Activated CD4-positive, alpha-beta T cell treated with anti-CD3 and anti-CD28 coated beads for 48 hours (primary cell): ENCODE measurements at places on chromosomes 16 and 17.
A peak's percentile ranks its signal among the peaks of the same experiment; 100 is the strongest.

DNA sequence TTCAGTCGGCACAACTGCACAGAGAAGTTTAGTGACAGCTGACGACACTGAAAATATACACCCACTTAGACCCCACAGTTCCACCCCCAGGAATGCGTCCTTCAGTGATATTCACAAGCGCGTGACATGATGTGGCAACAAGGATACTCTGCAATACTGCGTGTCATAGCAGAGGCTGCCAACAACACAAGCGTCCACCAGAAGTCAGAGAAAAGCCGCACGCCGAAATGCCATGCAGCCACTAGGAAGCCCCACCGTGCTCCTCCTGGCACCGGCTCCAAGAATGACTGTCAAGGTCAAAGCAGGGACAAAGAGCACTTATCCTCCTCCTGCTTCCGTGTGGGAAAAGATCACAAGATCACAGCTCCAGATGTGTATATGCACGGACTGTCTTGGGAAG is 3.5 kb downstream of the ATP2A3 start:
- no peak for DNase-seq

- DNase-seq: no peak
These were observed 1.4 kb downstream of the PLCD3 start for GRCh38 chr17:45130681-45131615.

DNA sequence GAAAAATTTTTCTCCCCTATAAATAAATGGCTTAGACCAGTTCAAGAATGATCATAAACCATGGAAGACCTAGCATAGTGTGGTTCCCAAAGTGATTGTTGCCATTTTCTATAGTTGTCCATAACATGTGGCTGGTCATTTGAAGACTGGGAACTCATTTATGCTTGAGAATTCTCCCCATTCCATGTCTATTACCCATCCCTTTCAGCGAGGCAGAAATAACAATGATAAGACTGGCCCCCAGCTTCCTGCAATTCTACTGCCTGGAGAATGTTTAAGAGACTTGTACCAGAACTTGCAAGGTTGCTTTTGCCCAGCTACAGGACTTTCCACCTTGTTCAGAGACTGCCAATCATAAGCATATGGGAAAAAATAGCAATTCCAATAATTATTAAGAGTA is 146.5 kb upstream of the CDH11 start:
- DNase-seq: no peak

GRCh38 chr16:20853143-20853542 is 46.8 kb downstream of the REXO5 start:
- no peak for DNase-seq

- no peak for DNase-seq
These were observed 16.0 kb downstream of the C17orf100 start for GRCh38 chr17:6667516-6667915.

GRCh38 chr17:36089888-36090836 is at the start of gene CCL3:
Gene CCL3, minus strand, starts transcription at chr17:36090143. Its CDS starts 85 bp downstream, at chr17:36090058.
- DNase-seq: peak; percentile 61

- no peak for DNase-seq
These were observed 96.7 kb downstream of the AATF start for GRCh38 chr17:37045351-37045922.

DNA sequence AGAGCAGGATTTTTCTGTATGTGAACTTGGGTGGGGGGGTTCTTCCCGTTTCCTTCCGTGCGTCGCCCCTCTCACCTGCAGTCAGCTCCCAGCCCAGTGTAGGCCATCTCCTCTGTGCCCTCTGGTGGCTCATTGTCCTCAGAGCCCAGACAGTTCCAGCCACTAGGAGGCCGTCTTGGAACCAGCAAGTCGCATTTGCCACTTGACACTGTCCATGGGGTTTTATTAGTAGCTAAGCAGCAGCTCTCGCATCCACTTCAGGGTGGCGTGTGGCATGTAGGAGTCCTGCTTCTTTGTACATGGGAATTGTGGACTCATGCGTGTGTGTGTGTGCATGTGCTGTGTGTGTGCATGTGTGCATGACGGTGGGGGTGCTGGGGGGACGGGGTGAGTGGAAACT is 74.0 kb downstream of the SEC14L1 start:
- DNase-seq: peak; percentile 15

GRCh38 chr17:75124819-75125162 is 6.8 kb downstream of the NT5C start:
- no peak for DNase-seq

- DNase-seq: peak; percentile 78
These were observed 26.5 kb upstream of the NF1 start for GRCh38 chr17:31068291-31068690.

GRCh38 chr17:8480011-8480976 is 44.6 kb downstream of the NDEL1 start:
- DNase-seq: no peak

DNA sequence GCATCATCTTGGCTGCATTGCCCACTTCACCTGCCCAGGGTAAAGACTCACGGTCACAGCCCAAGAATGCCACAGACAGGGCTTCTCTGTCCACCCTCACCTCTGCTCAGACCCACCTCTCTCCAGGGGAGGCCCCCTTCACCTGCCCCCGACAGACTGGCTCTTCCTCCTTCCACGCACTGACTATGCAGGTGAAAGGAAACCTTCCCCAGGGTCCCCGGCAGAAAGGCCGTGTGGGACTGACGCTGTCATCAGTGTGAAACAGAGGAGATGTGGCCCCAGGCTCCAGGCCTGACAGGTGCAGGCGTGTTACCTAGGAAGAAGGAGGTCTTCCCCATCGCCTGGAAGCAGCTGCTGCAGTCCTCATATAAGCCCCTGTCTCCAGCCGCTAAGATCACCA is 9.3 kb upstream of the ROGDI start:
- no peak for DNase-seq

GRCh38 chr17:77327566-77328464 is 187.0 kb downstream of the SEC14L1 start:
- DNase-seq: no peak

DNA sequence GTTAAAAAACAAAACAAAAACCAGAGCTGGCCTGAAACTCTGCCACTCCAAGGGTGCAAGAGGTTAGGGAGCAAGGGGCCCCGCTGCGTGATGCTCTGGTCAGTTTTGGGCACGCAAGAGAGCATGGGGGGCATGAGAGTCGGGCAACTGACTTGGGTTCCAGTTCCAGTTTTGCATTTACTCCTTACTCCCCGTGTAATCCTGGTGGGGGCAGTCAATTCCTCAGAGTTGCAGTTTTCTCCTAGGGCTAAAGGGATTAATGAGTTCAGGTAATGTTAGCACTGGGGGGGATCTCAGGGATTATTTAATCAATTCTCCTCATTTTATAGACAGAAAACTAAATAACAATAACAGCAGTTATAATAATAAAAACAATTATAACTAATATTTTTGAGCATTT is 72.9 kb upstream of the PMFBP1 start:
- no peak for DNase-seq

DNA sequence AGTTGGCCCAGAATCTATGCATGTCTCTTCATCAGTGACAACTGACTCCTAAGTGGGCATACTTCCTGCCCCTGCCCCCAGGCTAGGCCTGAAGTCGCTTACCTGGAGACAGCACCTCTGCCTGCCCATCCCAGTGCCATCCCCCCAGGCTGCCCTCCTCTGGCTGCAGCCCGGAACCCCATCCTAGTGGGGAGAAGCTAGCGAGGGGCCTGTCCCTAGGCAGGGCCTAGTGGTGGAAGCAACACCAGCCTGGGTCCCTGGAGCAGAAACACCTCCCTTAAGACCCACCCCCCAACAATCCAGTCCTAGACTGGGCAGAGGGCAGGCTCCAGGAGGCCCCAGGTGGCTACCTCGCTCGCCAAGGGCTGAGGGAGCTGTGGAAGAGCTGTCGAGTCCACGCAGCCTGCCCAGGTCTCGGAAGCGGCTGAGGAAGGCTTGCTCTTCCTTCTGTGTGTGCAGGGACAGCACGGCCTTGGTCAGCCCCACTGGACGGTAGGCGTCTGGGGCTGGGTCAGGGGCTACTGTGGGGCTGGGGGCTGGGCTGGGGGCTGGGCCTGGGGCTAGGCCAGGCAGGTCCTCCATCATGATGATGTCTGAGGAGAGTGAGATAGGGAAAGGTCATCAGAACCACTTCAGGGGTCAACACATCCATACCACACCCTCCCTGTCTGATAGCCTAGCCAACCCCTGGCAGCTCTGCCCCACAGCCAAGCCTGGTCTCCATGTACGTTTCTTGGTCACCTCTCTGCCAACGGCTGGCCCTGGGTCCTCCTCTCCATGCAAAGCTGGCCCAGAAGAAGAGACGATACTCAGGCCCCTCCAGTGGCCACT is 7.6 kb downstream of the PER1 start:
- no peak for DNase-seq

GRCh38 chr17:18235743-18236256 is 10.4 kb downstream of the LLGL1 start:
- peak; percentile 65 for DNase-seq

- DNase-seq: no peak
These were observed 3.2 kb downstream of the ARHGAP17 start for GRCh38 chr16:25011891-25012514.

DNA sequence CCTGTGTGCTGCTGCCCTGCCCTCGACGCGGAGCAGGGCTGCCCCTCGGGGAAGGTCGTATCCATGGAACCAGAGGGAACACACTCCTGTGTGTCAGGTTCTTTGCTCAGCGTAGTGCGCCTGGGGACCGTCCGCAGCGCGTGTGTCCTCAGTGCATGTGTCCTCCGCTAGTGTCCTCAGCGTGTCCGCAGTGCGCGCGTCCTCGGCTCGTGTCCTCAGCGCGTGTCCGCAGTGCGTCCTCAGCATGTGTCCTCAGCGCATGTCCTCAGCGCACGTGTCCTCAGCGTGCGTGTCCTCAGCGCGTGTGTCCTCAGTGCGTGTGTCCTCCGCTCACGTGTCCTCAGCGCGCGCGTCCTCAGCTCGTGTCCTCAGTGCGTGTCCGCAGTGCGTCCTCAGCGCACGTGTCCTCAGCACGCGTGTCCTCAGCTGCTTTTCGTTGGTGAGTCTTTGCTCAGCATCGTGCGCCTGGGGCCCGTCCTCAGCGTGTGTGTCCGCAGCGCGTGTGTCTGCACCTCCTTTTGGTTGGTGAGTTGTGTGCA is 59.2 kb upstream of the ZNF750 start:
- no peak for DNase-seq

DNA sequence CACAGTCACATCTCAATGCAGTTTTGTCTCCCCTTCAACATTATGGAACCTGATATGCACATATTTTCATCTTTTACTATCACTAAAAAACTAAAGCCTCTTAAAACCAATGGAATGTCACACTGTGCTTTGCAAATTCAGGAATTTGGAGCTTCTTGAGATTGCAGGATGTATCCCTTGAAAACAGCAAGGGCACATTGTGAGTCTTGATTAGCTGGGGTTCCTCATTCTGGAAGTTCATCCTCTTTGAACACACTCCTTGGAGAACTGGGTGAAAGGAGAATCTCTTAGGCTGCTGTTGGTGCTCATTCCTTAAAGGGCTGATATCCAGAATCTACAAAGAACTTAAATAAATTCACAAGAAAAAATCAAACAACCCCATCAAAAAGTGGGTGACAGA is 21.1 kb upstream of the MYOCD start:
- DNase-seq: no peak

- DNase-seq: no peak
These were observed 102.8 kb downstream of the XYLT1 start for GRCh38 chr16:17367923-17368322.

DNA sequence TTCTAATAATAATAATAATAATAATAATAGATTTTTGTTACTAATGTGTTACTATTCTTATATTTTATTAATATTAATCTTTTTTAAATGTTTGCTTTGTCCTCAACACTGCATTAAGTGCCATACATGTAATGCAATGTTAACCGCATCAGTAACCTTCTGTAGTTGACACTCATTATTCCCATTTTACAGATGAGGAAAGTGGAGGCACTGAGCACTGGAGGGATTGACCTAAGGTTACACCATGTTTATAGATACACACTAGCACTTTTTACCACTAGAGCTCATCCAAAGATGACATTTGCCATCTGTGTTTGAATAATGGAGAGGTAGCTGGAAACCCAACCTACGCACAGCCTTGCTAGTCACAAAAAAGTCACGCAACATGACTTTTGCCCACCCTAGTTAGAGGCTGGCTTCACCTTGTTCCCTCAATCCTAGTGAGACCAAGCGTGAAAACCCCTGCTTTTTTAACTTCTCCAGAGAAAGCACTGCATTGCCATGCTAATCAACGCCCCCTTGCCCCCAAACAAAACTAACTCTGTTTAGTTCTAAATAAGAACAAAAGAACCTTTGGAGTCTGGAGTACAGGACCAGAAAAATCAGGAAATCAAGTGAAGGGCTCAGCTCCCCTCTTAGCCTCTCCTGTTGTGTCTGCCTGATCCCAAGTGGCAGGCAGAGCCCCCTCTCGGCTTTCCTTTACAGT is 2.3 kb downstream of the ARSG start:
- DNase-seq: no peak

DNA sequence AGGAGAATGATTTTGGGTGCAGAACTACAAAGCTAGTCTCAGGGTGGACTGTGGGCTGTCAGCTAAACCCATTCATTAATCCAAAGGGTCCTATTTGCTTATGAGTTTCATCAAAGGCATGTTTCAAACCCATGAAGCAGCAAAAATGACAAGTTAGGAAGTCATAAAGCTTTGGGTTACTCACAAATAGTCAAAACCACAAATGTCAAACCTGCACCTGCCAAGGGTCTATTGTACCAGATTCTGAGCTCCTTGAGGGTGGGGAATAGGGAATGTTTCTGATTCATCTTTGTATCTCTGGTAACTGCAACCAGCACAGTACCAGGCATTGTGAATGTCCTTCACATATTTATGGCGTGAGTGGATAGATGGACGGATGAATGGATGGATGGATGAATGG is 317.7 kb downstream of the MAF start:
- DNase-seq: no peak

DNA sequence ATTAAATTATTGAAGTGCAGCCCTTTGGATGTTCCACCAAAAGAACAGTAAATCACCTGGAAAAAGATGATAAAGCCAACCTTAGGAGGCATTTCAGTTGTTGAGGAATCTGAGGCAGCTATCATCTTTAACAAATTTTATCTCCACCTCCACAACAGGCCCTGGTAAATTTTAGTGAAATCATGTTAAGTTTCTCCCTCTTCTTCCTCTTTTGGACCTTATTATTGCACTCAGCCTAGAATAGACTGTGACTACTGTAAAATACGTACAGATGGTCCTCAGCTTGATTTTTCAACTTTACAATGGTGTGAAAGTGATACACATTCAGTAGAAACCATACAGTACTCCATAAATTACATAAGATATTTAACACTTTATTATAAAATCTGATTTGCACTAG is 90.3 kb downstream of the USP32 start:
- DNase-seq: no peak

GRCh38 chr16:68493412-68494070 is 45.2 kb upstream of the SMPD3 start:
- DNase-seq: no peak

GRCh38 chr16:85986931-85987749 is 88.2 kb downstream of the IRF8 start:
- DNase-seq: peak; percentile 67
